ENCODE measurements at places on chromosomes 1 and 21.
A peak's percentile ranks its signal among the peaks of the same experiment; 100 is the strongest.

DNA sequence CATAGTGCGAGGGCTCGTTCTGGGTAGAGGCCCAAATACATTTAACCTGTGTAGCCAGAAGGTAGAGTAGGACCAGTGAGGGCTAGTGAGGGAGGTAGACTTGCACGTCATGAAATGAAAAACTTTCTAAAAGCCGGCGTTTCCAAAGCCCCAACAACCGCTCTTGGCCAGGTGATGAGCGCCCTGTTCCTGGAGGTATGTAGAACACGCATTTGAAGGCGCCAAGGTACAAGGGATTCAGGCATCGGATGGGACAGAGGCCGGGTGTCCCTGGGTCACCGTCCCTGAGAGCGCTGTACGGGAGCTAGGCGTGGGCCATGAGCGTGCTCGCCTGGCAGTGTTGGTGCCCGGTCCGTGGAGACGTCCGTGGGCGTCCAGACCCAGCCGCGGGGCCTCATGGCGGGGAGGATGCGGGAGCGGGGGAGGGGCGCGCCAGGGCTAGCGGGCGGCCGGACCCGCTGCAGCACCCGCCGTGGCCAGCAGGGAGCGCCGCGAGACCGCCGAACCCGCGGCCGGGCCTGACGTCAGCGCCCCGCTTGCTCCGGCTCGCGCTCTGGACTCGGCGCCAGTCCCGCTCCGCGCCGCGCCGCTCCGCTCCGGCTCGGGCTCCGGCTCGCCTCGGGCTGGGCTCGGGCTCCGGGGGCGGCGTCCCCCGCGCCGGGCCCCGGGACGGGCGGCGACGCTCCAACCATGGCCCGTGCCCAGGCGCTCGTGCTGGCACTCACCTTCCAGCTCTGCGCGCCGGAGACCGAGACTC lies at the start of gene PTPRU:
Gene PTPRU (plus strand): TSS at position 568 of the 757 bp plus-strand sequence. CDS start 123 bp downstream, at position 691.
- peak; percentile 51 for DNase-seq

DNA sequence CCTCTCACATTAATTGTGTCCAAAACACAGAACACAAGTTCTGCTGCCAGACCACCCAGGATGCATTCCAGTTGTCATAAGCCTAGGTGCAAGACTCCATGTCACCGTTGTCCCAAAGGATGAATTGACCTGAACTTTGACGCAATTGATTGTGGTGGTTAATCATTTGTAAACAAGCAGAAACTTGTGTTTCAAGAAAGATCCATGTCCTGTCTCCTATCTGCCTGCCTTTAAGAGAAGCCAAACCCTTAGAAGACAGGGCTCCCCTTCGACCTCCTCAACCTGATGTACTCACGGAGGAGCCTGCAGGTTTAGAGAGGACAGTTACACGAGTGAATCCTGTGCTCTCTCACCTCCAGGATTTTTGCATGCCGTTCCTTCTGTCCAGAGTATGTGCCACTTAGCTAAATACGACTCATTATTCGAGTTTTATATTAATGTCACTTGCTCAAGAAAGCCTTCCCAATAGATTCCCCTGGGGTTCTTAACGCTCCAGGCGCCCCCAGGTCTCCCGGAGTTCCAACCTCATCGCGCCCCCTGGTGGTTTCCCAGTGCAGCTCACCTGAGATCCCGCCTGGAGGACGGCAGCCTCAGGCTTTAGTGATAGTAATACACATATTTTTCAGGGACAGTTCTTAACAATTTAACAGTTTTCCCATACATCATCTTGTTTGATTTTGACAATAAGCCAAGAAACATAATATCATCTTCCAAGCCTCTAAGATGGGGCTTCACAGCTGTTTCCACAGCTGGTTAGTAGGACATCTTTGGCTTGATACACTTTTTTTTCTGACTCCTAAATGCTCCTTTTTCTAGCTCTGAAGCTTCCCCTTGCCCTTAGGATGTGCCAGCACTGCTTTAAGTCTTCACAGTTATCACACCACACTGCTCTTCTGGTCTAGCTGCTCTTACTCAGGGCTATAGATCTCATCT lies 2.4 kb upstream of the C8B start:
- no peak for DNase-seq

GRCh38 chr1:103069201-103069600 lies 39.1 kb downstream of the COL11A1 start:
- no peak for DNase-seq

GRCh38 chr1:25360596-25361581 lies 22.8 kb downstream of the TMEM50A start:
- no peak for DNase-seq

GRCh38 chr1:47226121-47226838 lies 5.7 kb downstream of the TAL1 start:
- DNase-seq = no peak

- DNase-seq = no peak
These were observed 13.2 kb upstream of the UBE4B start for GRCh38 chr1:10019561-10019960.

GRCh38 chr1:74222701-74223100 lies 12.5 kb upstream of the TNNI3K start:
- no peak for DNase-seq

DNA sequence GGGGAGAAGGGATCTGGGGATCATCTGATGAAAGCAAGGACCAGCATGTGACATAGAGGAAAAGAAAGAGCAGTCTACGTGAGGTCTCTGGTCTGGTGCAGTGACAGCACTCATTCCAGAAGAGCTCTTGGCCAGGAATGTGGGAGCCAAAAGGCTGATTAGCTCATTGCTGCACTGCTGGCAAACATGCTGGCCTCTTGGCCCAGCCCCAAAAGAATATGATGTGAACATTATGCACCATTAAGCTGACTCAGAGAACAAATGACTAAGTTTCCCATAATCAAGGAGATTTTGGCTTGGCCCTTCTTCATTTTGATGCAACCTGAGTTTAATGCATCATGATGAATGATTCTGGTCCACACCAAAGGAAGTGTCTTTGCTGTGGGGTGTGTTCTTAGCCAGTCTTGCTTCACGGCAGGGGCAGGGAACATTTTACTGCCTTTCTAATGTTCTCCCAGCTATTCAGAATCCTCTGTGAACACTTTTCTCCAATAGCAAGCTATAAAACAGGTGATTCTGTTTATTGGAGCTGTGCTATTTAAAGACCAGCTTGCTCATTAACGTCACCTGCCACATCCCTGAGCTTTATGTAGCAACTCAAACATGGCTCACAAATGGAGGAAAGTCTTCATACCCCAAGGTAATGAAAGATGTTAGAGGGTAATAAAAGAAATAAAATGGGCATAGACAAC lies 55.1 kb downstream of the PCBP3 start:
- DNase-seq = no peak

DNA sequence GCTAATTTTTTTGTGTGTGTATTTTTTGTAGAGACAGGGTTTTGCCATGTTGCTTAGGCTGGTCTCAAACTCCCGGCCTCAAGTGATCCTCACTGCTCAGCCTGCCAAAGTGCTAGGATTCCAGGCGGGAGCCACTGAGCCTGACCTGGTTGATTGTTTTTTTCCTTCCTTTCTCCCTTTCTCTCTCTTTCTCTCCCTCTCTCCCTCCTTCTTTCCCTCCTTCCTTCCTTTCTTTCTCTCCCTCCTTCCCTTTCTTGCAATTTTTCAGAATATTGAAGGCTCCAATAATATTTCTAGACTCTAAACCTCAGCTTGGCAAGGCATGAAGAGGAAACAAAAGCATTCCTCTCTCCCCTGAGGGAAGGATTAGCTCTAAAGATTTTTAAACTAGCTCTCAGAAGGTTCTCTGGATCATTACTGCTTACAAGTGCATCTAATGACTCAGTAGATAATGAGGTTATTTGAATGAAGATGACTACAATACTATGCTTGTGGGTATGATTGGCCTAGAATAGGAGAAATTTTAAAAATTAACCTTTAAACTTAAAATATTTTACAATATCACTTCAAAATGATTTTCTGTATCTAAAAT lies 68.5 kb upstream of the GADD45A start:
- no peak for DNase-seq

DNA sequence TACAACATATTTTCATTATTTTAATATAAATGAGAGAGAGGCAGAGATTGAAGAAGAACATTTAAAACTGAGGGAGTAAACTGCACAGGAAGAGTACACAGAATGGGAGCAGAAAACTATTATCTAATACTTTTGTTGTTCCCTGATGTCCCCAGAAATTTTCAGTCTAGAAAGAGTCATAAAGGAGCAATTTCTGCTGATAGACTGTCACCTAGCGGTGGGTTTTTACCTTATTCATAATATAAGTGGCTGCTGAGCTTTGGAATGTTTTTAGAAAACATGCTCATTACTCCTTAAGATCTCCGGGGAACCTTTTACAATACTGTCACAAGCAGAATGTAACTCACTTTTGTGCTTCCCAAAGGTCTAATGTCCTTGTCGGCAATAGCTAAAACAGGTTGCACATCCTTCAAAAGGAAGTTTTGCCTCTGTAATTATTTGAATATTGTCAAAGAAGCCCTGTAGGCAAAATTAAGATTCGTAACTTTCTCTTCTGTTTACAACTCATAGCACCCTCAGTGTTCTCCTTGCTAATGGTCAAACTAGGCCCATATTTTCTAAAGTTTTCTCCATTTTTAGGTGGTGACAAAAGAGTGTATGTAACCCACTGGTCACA lies 4.9 kb upstream of the NPL start:
- DNase-seq = no peak

DNA sequence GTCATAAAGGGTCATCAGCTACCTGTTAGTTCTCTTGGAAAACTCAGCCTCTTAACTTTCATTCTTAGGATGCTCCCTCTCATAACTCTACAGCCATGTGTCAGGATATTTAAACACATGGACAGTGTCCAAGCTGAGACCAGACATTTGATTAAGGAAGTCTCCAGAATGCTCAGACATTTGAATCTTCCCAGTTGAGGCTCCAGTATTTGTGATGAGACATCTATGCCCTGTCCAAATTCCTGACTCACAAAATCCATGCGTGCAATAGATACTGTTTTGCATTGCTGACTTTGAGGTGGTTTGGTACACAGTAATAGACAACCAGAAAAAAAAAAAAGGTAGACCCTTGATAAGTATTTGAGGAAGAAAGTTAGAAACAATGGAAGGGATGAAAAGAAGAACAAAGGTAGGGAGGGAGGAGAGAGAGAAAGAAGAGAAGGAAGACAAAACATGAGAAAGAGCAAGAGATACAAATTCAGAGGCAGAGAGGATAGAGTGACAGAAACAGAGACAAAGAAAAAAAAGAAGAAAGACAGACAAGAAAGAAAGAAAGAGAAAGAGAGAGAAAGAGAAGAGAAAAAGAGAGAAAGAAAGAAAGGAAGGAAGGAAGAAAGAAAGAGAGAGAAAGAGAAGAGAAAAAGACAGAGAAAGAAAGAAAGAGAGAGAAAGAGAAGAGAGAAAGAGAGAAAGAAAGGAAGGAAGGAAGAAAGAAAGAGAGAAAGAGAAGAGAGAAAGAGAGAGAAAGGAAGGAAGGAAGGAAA lies 275.5 kb upstream of the PRMT6 start:
- DNase-seq = no peak

GRCh38 chr1:233432916-233433315 lies 105.4 kb downstream of the MAP3K21 start:
- DNase-seq = no peak

All from stimulated activated CD4-positive, alpha-beta T cell treated with anti-CD3 and anti-CD28 coated beads, Interleukin-1b, Interleukin-23, amount 100 ng/mL, for 1 hour (primary cell).